Stimulated activated CD4-positive, alpha-beta T cell treated with anti-CD3 and anti-CD28 coated beads, Interleukin-15, amount 100 ng/mL, for 1 hour (primary cell): ENCODE measurements at places on chromosomes 13 and 19.
A peak's percentile ranks its signal among the peaks of the same experiment; 100 is the strongest.

DNA sequence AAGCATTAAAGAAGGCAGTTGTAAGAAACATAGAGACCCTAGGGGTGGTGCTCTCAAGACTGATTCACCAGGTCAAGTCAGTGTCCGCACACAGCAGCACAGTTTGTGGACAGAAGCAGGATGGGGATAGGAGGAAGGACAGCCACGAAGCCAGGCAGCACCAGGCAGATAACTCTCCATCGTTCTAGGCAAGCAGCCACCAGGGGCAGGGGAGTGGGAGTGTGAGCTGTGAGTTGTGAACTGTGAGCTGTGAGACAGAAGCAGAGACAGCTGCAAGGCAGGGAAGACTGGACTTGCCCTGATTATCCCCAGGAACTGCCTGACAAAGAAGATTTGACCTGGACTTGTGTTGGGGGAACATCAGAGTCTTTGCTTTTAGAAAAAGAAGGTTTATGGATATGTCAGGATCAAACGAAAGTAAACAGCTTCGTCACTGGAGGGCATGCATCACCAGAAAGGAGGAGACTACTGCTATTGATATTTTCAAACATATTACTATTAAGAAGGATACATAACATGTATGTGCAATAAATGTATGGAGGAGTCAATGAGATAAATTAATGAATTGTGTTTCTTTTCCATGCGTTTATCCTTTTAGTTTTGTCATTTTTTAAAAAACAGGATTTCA lies 286.1 kb downstream of the IRS2 start:
- DNase-seq = no peak

GRCh38 chr19:53908935-53909415 lies at the start of gene CACNG7:
Gene CACNG7, plus strand, starts transcription at chr19:53909278. Its CDS starts 3,554 bp downstream, at chr19:53912832.
- no peak for DNase-seq

- no peak for DNase-seq
Measured at GRCh38 chr13:38849315-38849714, 141.3 kb downstream of the STOML3 start.

DNA sequence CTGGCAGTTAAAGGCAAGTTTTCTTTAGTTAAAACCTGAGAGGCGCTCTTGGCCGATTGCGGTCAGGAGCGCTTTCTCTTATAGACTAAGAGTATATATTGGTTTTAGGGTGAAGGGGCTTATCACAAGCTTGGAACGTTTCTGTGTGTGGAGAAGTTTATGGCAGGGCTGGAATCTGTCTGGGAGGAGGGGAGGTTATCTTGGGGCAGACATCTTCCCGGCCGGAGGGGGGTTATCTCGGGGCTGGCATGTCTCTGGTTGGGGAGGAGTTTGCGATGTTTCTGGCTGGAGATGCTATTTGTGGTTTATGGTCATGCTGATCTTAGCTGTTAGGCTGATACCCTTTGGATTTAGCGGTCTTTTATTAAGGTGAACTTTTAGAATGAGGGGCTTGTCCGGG lies 18.3 kb downstream of the KDM4B start:
- no peak for DNase-seq

GRCh38 chr13:27086599-27087265 lies 84.9 kb downstream of the USP12 start:
- DNase-seq = no peak

DNA sequence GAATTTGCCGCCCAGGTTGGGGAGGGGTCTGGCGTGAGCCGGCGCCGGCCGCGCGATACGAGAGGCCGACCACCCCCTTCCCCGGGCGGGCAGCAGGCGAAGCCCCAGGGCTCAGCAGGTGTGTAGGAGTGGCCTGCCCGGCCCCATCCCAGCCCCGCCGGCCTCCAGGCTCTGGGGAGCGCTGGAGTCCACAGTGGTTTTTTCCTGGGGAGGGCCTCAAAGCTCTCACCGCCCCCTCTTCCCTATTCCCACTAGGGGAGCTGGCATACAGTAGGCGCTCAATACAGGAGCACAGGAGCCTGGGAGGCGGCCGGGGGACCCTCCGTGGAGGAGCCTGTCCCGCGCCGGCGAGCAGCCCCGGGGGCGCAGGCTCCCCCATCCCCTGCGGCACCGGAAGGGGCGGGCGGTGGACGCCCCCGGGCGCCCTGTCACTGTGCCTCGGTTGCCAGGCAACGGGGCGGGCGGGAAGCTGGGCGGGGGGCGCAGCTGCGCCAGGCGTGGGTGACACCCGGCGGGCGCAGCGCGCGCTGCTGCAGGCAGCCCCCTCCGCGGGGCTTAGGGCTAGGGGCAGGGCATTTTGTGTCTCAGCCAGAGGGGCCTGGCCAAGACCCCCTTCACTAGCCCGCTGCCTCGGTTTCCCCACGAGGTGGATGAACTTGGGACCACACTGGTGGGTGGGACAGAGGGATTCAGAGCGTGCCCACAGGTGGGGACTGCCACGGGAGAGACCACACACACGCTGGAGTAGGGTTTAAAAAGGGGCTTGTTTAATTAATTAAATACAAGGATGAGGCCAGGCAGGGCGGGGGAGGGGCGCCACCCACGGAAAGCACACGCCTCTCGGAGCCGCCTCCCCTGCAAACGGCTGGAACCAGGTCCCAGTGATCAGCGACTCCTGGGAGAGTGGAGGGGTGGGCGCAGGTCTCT lies 3.6 kb upstream of the REXO1 start:
- peak; percentile 56 for DNase-seq

DNA sequence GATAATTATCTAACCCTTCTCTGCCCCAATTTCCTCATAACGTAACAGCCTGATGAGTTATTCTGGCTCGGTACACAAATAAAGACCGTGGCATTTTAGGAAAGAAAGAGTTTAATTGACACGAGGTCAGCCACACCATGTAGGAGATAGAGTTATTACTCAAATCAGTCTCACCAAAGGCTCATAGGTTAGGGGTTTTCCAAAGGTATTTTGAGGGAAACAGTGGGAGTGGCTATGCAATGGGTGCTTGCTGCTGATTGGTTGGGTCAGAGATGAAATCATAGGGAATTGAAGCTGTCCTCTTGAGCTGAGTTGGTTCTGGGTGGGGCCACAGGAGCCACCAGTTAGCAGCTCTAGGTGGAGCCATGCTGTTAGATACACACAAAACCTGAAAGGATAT lies 137.5 kb downstream of the FREM2 start:
- DNase-seq = no peak

GRCh38 chr13:98345107-98345935 lies 168.3 kb upstream of the RNF113B start:
- no peak for DNase-seq

GRCh38 chr19:28034936-28035335 lies 1178.0 kb downstream of the UQCRFS1 start:
- no peak for DNase-seq
